Activated T-helper 1 cell treated with anti-CD3 and anti-CD28 coated beads, Interleukin-2, amount 50 U/mL, for 16 hours (primary cell): ENCODE measurements at places on chromosomes 5 and 9.

DNA sequence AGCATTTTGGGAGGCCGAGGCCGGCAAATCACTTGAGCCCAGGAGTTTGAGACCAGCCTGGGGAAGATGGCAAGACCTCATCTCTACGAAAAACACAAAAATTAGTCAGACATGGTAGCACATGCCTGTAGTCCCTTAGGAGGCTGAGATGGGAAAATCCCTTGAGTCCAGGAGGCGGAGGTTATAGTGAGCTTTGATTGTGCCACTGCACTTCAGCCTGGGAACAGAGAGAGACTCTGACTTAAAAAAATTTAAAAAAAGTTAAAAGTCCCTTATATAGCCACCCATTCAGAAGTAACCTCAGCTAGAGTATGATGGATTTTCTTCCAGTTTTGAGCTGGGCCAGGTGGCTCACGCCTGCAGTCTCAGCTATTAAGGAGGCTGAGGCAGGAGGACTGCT lies 72.4 kb downstream of the UGCG start:
- DNase-seq: no peak

GRCh38 chr5:149113669-149114068 lies 27.6 kb upstream of the ABLIM3 start:
- no peak for DNase-seq

GRCh38 chr9:20513126-20513913 lies 109.0 kb downstream of the MLLT3 start:
- no peak for DNase-seq

DNA sequence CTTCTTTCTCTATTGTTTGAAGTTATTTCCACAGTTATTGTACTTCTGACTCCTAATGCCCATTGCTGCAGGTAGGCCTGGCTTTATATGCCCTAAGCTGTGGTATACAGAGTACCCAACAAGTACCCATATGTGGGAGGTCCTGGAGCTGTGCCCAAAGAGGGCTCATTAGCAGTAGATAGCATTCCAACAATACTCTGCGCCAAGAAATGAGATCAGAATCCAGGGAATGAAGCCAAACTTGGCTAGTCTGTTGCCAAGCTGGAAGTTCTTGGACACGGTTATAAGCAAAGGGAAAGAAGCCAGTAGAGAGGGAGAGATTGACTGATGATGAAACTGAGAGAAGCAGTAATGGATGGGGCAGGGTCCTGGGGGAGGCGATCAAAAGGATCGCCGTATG lies 29.7 kb upstream of the FAM169A start:
- no peak for DNase-seq

DNA sequence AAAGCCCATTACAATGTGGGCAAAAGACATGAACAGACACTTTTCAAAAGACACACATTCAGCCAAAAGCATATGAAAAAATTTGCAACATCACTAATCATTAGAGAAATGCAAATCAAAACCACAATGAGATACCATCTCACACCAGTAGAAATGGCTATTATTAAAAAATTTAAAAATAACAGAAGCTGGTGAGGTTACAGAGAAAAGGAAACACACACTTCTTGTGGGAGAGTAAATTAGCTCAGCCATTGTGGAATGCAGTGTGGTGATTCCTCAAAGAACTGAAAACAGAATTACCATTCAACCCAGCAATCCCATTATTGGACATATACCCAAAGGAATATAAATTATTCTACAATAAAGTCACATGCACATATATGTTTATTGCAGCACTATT lies 585.2 kb upstream of the TUSC1 start:
- no peak for DNase-seq

- no peak for DNase-seq
Measured at GRCh38 chr5:160312134-160312959, at the start of gene CCNJL. Gene CCNJL, minus strand, starts transcription at chr5:160312564. Its CDS starts 641 bp downstream, at chr5:160311923.

DNA sequence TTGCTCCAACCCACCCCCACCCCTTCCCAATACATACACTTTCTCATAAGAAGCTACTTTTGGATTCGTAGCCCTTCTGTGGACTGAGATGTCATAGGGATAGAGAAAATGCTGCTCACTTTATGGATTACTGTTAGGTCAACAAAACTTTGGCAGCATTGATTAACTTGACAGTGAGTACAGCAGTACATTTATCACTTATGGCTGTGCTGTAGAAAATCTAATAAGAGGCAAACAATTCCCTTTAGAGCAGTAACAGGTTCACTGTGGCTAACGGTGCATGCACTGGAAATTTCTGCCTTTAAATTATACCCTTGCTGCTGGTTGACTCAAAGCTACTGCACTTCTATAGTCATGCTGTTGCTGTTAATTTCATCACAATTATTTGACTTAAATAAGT lies 59.2 kb downstream of the PPIC start:
- DNase-seq: no peak

GRCh38 chr9:23638837-23639426 lies 187.1 kb downstream of the ELAVL2 start:
- DNase-seq: no peak

DNA sequence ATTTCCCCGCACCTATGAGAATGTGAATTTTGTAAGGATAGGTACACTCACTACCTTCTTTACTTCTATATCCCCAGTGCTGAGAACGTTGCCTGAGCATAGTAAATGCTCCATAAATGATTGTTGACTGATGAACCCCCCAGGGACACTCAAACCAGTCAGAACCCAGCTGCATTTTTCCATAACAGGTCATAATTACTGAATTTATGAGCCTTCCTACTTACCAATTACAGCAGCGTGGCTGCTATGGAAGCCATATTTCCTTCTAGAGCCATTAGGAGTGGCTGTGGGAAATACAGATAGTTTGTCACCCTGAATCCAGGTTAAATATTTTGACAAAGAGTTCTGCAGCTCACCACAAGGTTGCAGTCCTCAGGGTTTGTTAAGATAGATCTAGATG lies 135.0 kb downstream of the TAF11L14 start:
- DNase-seq: no peak

DNA sequence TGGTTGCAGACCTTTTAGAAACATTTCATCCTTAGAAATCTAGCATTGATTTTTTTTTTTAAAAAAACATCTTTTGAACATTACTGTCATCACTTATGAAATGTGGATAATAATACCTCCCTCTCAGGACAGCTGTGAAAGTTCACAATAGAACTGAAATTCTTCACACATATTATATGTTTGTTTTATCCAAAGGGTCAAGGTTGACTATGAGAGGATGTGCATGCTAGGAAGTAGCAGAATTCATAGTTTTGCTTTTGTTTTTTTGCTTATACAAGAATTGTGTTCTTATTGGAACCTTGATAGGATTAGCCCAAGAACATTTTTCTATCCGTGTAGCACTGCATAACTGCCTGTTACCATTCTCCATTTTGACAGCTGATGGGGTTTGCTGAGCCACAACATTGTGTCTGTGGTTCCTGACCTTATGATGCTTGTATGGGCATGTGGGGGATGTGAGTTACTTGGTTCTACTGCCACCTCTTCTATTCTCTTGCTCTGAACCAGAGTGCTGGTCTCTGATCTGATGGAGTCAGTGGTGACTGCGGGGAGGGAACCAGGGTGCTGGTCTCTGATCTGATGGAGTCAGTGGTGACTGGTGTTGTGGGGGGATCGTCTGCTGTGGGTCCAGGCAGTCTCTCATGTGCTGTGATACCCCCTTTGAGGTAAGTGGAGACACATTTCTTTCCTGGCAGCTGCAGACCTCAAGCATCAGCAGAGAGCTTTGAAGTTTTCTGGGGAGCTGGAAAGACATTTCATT lies 27.1 kb upstream of the ACTBL2 start:
- DNase-seq: no peak

- DNase-seq: no peak
Measured at GRCh38 chr9:136962701-136963248, 10.7 kb downstream of the LCN12 start.

DNA sequence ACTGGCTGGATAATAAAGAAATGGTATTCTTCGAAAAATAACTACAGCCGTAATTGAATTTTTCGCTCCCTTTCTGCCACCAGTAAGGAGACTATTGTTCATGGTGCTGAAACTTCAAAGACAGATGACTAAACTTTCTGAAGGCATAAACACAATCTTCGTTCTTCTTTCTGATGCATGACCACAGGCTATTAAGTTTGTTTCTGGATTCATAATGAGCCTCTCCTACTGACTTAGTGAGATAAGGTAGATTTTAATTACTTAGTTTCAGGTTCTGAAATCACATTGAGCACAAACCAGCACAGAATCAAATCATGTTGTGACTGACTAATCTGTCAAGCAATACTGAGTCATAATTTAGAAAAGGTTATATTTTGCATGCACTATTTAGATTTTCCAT lies 441.8 kb upstream of the CCNG1 start:
- DNase-seq: no peak

- DNase-seq: no peak
Measured at GRCh38 chr5:100772548-100772947, 130.5 kb downstream of the ST8SIA4 start.

DNA sequence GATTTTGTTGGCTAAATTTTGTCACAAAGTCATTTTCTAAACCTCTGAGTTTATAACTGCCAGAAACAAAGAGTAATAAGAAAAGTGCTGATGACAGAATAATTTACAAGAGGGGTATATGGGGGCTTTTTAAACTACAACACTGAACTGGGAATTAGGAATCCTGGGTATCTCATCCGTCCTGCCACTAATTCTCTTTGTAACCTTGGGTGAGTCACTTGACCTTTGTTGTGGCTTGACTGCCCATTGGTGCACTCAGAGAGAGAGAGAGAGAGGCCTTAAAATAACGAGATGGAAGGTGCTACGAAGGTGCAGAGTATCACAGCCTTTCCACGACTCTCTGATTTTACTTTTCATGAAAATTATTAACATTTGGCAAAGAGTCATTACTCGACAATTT lies 130.3 kb upstream of the CNTLN start:
- DNase-seq: no peak

- no peak for DNase-seq
Measured at GRCh38 chr9:19769213-19769612, 19.6 kb downstream of the SLC24A2 start.

DNA sequence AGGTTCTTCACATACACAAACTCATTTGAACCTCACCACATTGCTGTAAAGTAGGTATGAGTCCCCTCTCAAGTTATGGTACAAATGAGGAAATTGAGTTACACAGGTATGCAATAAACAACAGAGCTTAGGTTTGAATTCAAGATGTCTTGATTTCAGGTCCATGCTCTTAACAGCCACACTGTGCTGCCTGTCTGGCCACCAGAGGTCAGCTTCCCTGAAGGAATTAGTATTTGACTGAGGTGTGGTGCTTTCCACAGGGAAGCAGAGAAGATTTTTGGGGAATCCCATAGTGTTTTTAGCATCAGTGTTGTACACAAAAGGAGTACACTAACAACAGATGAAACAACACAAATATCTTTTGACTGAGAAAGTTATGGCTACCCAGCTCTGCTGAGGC lies 94.4 kb upstream of the ITGA1 start:
- no peak for DNase-seq

DNA sequence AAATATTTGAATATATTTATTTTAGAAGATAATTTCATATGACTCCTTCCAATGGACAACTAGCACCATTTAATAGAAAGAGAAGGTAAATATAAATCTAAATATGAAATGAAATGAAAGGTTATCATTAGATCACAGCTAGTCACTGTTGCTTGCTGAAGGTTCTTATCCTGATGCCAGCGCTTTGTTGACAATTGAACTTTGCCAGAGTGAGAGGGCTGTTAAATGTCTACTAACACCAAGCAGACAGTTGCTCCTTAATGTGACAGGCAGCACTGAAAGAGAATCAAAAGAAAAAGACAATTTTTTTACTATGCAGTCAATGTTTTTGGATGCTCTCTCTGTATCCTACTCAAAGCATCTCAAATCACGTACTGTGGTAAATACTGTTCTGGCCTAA lies 152.6 kb upstream of the SEMA6A start:
- DNase-seq: no peak
